ENCODE measurements at places on chromosomes 16 and 17. TPM values are rescaled to one million over a fixed set of nuclear protein-coding genes. Genes with fewer than 3 reads are reported as not detected.

Gene SYT17
- 12.4 TPM for total RNA-seq

Gene CDR2L
- total RNA-seq, result 61.8 TPM

Gene KRT25
- total RNA-seq, result not detected

Gene TSNAXIP1
- total RNA-seq, result 0.65 TPM

Gene KRT40
- not detected for total RNA-seq

Gene RASL10B
- 0.18 TPM for total RNA-seq

Gene ZG16
- not detected for total RNA-seq

Gene FBXL20
- total RNA-seq, result 6.8 TPM

Gene DOC2A
- 1.9 TPM for total RNA-seq

Gene SMTNL2
- 0.28 TPM for total RNA-seq

Gene MMP15
- 43.1 TPM for total RNA-seq

Gene AMZ2
- total RNA-seq, result 131 TPM

Gene CCDC154
- total RNA-seq, result 0.32 TPM

Gene PMFBP1
- total RNA-seq, result 0.03 TPM

Gene KRT16
- 1.5 TPM for total RNA-seq

Gene TAT
- not detected for total RNA-seq

Gene AOC3
- total RNA-seq, result 0.86 TPM

Gene JPT2
- total RNA-seq, result 197 TPM

Gene ELAC2
- 107 TPM for total RNA-seq

Gene NFATC2IP
- total RNA-seq, result 25.0 TPM

Gene SLFN12
- total RNA-seq, result not detected

Gene BOLA2B
- 190 TPM for total RNA-seq

Gene TRPV3
- 0.35 TPM for total RNA-seq

Gene ACSM2A
- total RNA-seq, result not detected

Gene CD300A
- total RNA-seq, result not detected

Gene CIITA
- 0.09 TPM for total RNA-seq

Gene TNS4
- total RNA-seq, result 271 TPM

Gene ABCC3
- total RNA-seq, result 124 TPM

Gene GINS2
- 27.4 TPM for total RNA-seq

Gene VPS35L
- 32.5 TPM for total RNA-seq

Gene BCL6B
- total RNA-seq, result not detected

Gene TBC1D3G
- total RNA-seq, result not detected

Gene KRT12
- total RNA-seq, result not detected

Gene KRT9
- total RNA-seq, result not detected

Data from A549 treated with dexamethasone at 1 μM for 4 hours (cell line).